ENCODE measurements at places on chromosomes 5 and 9.

GRCh38 chr9:109499631-109500410, 1.7 kb upstream of the PTPN3 start:
- no peak for DNase-seq

GRCh38 chr9:27165068-27165467, 56.0 kb downstream of the TEK start:
- no peak for DNase-seq

DNA sequence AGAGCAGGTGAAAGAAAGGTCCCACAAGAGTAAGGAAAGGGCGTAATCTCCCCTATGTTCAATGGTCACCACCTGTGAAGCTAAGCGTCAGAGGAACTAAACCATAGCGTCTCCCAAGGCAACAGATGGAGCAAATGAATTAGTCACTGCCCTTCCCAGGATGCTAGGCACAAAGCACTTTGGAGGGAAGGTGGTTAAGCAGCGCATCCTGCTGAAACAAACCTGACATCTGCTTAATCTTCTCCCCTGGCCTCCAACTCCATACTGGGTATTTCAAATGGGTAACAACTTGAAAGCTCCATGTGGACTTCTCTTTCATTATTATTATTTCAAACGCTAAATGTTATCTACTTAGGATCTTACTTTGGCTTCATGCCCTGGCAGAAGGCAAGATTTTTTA, 227.3 kb downstream of the MLLT3 start:
- no peak for DNase-seq

- DNase-seq = no peak
These were observed 32.6 kb downstream of the NKX2-5 start for GRCh38 chr5:173202266-173202875.

DNA sequence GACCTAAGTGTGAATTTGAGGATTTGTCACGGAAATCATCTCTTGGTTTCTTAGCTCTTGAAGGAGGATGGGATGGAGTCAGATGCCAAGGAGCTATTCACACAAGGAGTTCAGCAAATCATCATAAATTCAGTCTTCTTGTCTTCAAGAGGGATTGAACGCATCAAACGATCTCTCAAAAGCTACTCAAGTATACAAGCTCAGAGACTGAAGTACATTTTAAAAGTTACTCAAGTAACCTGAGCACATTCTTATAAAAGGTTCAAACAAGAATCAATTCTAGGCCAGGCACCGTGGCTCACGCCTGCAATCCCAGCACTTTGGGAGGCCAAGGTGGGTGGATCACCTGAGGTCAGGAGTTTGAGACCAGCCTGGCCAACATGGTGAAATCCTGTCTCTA, 21.1 kb upstream of the GOLPH3 start:
- DNase-seq = no peak

DNA sequence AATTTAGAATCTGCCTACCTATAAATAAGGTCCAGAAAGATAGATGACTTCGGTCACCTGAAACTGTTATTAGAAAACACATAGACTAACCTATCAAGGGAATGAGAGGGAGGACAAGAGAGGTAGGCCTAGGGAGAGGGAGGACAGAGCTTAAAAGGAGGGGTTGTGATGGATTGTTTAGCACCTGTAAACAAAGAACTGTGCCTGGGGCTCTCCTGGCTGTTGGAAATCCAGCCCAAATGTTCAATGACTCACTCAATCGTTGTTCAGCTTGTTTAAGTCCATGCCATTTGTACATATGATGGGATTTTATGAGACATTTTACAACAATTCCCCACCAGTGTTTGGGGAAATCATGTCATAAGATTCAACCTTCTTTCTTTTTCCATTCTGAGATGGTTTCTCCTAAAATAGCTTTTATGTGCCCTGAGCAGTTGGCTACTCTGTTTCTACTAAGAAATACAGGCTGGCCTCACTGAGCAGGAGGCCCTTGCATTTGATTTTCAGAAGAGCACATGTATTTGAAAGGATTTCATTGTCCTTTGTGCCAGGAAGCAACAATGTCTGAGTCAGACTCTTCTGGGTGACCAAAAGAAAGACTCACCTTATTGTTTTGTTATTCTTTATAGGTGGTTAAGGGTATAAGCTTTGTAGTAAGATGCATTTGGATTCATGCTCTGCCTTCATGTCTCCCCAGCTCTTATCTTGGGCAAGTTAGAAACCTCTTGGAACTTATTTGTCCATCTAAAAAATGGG, 48.2 kb upstream of the GPR151 start:
- DNase-seq = no peak

DNA sequence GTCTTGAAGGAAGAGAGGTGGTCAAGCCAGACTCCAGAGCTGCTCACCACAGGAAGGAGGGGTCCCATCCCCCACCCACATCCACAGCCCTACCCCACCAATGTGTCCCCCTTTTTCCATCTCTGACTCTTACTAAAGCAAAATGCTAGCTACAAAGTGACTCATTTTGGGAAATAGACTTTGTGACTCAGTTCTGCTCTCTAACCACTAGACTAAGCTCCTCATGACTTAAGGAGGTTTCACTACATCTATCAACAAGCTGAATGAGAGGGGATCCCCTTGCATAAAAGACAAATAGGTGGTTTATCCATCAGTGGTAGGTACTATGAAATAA, 35.1 kb upstream of the ADRB2 start:
- DNase-seq = no peak

- DNase-seq = no peak
These were observed 21.7 kb downstream of the CLPTM1L start for GRCh38 chr5:1322955-1323802.

DNA sequence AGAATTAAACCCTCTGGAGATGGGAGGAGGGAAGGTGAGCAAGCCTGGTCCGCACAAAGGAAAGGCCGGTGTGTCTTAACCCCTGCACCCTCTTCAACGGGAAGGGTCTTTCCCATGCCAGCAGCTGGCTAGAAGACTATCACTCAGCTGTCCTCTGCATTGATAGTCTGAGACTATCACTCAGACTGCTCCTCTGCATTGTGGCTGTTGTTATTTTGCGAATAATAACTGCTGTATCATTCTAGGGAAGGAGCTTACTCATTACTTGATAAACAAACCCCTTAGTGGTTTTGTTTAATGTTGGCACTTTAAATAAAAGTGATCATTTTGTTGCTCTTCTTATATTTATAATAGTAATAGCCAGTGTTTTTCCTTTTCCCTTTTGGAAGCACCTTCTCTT, 8.1 kb downstream of the TRIP13 start:
- no peak for DNase-seq

DNA sequence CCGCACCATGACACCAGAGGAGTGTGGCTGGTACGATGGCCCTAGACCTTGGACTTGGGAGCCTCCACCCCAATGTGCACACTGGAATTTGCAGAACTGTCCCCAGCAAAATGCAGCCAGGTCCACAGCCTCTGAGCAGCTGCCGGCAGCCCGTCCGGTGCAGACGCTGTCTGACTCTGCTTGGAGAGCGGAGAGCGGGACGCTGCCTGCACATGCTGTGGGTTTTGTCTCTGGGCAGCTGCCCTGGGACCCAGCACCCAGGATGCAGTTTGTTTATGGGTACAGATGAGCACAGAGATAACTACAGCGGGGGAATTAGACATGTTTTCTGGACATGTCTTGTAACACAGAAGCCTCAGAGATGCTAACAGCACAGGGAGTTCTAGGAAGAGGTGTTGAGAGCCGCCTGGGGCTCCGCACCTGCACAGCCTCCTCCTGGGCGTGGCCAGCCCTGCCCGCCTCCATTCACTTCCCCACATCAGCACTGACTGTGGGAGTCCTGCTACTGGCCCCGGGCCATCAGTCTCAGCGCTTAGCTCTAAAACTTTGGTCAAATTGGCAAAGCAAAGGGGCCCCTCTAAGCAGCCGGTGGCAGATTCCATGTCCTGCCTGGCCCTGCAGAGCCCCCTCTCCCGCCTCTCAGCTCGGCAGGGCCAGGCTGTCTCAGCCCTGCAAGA, 159.6 kb downstream of the IRX2 start:
- no peak for DNase-seq

GRCh38 chr9:124040935-124041816, 29.6 kb downstream of the LHX2 start:
- no peak for DNase-seq

- DNase-seq = no peak
These were observed 47.2 kb downstream of the CAMK2A start for GRCh38 chr5:150242251-150242894.

DNA sequence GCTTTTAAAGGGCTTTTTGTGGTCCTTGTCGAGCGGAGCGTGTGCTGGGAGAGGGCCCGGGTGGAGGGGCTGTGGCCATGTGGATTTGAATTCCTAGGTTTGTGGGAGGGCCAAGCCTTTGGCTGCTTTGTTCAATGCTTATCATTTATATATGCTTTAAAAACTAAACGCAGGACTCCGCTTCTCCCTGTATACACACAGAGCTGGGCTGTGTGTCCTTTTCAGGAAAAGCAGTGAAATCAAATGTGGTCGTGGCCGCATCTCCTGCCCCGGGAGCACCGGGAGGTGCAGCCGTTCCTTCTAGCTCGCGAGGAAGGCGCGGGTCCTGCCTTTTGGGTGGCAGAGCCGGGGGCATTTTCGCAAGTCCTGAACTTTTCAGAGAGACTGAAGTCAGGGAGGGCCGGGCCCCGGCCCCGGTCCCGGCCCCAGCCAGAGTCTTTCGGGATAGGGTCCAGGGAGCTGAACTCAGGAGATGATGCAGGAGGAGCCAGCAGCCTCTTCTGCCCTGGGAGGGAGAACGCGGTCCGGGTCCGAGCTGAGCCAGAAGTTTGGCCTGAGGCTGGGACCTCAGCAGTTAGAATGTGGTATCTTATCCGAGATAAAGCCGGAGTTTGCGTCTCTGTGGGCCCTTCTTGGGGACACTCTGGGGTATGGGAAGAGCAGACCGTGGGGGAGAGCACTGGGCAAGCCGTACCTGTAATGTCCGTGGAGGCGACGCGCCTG, 158.8 kb downstream of the C9orf152 start:
- no peak for DNase-seq

DNA sequence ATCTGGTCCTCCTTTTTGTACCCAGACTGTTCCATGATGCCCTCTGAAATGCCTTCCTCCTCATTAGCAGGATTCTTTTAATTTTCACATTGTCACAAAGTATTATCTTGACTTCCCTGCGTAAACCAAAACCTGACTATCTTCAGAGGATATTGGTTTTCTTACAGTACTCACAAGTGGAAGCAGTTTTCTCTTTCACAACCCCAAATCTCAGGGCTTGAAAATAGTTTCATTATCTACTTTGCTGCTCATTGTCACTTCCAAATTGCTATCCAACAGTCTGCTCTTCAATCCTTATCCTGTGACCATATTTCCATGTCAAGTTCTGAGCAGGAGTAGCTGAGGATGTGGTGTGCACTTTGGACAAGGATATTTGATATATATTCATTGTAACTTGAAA, 324.1 kb downstream of the FAM170A start:
- no peak for DNase-seq

GRCh38 chr5:58149345-58149744, 310.5 kb downstream of the PLK2 start:
- no peak for DNase-seq

- DNase-seq = no peak
These were observed 11.6 kb upstream of the ITGA1 start for GRCh38 chr5:52776116-52776515.

GRCh38 chr9:93138171-93138764, 4.2 kb upstream of the NINJ1 start:
- DNase-seq = no peak

DNA sequence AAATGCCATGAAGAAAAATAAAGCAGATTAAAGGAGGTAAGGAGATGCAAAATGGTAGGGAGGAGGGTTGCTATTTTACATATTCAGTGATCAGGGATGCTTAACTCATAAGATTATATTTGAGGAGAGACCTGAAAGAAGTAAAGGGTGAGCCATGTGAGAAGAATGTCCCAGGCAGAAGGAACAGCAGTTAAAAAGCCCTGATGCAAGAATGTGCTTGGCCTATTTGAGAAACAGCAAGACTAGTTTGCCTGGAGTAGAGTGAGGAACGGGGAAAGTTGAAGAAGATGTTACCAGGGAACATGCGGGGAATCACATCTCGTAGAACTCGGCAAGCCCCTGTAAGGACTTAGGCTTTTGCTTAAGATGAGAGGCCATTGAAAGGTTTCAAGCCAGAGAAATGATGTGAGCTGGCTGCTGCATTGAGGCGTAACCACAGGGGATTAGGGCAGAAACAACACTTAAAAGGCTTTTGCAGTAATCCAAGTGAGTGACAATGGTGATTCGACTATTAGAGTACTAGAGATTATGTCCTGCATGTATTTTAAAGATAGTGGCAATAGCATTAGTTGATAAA, 198.7 kb downstream of the VPS13A start:
- no peak for DNase-seq

- DNase-seq = no peak
These were observed 15.0 kb upstream of the ORM1 start for GRCh38 chr9:114307899-114308267.

GRCh38 chr5:159644053-159644452, 272.2 kb upstream of the ADRA1B start:
- DNase-seq = no peak

- no peak for DNase-seq
These were observed 10.6 kb upstream of the NR3C1 start for GRCh38 chr5:143413958-143414669.

- no peak for DNase-seq
These were observed 90.7 kb upstream of the NR3C1 start for GRCh38 chr5:143494162-143494561.

GRCh38 chr5:93355691-93356090, 225.3 kb downstream of the NR2F1-AS1 start:
- DNase-seq = no peak

DNA sequence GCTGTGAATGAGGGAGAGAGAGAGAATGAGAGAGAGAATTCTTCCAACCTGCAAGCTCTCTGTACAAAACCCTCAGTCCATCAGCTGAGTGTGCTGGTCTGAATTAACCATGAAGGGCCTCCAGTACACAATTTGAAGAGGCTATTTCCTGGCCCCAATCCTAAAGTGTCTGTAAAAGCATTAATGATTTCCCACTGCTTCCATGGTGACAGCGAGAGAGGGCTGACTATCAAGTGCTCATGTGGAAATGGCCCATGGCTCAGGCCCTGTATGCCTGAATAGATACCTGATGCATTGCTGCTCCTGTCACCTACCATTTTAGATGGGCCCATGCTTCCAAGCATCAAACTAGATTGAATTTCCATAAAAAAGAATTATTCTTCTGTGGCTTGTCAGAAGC, 592.4 kb downstream of the KIF4B start:
- DNase-seq = no peak

GRCh38 chr5:91302958-91303357, 80.2 kb downstream of the ARRDC3 start:
- no peak for DNase-seq

DNA sequence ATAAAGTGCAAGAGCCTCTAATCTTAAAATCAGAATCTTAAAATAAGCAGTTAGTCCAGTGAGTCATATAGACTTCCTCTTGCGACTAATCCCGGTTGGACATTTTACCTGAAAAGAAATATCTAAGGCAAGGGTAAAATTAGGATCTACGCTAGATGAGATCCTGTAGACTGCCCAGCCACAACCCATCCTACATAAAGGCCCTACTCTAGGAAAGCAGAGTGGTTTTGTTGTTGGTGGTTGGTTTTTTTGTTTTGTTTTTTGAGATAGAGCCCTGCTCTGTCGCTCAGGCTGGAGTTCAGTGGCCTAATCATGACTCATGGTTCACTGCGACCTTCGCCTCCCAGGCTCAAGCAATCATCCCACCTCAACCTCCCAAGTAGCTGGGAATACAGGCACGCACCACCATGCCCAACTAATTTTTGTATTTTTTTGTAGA, 6.9 kb downstream of the TSC1 start:
- no peak for DNase-seq

Measured in stimulated activated CD8-positive, alpha-beta memory T cell treated with anti-CD3 and anti-CD28 coated beads, Interleukin-4, amount 100 ng/mL, for 1 hour (primary cell).